ENCODE measurements at places on chromosomes 2 and 18.

- no peak for DNase-seq
Measured at GRCh38 chr2:118490330-118490729, 357.1 kb downstream of the EN1 start.

DNA sequence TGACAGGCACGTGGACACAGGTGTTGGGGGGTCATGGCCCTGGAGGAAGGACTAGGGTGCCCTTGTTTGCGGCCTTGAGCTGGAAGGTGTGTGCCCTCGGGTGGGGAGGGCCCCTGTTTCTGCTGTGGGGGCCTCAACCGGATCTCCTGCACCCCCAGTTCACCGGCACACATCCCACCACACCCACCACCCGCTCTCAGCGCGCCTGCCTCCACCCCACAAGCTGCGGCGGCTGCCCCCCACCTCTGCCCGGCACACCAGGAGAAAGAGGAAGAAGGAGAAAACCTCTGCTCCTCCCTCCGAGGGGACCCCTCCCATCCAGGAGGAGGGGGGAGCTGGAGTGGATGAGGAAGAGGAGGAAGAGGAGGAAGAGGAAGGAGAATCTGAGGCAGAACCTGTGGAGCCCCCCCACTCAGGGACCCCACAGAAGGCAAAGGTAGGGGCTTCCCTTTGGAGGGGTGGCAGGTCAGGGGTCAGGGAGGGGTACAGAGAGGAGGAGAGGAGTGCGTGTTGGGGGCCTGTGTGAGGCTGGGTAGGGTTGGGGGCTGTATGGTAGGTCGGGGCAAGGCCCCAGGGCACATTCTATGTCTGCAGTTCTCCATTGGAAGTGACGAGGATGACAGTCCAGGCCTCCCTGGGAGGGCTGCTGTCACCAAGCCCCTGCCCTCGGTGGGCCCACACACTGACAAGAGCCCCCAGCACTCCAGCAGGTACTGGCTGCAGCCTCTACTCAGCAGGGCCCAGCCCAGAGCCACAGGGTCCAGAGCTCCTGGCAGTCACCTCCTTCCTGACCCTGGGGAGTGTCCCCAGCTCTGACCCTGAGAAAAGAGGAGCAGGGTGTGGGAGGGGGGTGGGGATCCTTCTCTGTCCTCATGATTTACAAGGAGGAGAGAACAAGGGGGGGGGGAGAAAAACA is 1.8 kb downstream of the SLC4A3 start:
- DNase-seq: no peak

GRCh38 chr2:105645938-105646773 is 98.6 kb upstream of the NCK2 start:
- no peak for DNase-seq

- no peak for DNase-seq
Measured at GRCh38 chr2:136407117-136407951, 289.4 kb upstream of the CXCR4 start.

DNA sequence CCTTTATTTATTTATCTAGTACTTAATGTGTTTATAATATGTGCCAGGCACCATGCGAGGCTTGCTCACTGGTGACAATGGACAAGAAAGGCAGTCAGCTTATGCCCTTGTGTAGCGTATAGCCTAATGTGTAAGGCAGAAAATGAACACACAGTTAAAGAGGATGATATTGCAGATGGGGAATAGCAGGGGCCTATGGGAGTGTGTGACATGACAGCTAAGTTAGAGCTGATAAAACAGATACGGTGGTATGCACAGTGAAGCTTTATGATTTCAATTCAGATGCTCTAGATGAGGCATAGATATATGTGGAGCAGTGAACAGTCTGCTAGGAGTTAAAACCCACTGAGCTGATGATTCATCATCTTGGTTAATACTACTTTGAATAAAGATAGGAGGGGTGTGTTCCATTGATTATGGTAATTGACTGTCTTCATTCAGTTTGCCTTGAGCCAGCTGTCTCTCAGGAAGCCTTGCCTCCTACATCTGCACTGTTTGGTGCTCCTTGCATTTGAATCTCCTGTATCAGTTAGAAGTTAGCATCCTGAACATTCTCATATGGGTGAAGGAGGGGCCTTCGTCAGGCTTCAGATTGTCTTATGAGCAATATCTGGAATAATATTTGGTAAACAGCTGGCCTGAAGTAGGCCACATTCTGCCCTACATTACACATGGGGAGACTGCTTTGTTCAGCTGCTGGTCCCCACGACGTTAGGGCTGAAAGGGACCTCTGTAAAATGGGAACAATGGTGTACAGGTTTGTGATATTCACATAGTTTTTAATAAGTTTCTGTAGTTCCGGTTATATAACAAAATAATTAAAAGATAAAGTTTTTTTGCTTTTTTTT is 13.2 kb downstream of the MAP4K4 start:
- no peak for DNase-seq

GRCh38 chr2:171316220-171316619 is 117.6 kb downstream of the METTL8 start:
- DNase-seq: no peak

GRCh38 chr2:240513549-240514287 is 44.1 kb downstream of the ANKMY1 start:
- DNase-seq: no peak

GRCh38 chr2:217890445-217890844 is 112.3 kb downstream of the TNS1 start:
- DNase-seq: no peak

DNA sequence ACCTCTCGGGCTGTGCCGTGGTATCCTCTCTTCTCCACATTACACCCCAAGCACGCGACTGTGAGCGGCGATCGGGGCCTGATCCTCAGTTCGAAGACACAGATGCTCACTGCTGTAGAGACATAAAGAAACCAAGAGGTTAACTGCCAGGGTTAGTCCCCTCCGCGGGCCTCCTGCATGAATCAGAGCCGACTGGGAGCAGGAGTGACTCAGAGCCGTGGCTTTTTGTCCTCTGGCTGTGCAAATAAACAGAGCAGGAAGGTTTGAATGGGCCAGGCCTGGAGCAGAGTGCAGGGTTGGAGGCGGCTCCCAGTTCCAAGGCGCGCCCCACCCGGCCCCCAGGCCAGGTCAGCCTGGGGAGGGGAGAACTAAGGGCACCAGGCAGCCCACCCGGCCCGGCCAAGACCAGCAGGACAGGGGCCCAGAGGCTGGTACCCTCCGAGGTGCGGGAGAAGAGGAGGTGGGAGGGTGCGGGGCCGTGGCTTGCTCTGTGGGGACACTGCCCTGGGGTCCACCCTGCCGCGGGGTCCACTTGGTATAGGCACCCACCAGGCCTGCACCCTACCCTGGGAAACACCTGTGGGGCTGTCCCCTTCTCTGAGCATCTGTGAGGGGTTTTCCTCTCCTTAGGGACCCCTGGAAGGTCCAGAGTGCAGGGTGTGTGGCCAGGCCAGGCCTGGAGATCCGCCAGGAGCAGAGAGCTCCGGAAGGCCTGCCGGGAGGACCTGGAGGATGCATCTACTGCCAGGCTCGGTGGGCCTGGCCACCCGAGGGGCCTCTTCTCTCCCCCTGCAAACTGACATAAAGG is 16.5 kb downstream of the TWIST2 start:
- peak; percentile 81 for DNase-seq

- no peak for DNase-seq
Measured at GRCh38 chr2:151520976-151521375, 111.3 kb downstream of the RIF1 start.

GRCh38 chr2:110865188-110865587 is 132.8 kb downstream of the ACOXL start:
- DNase-seq: no peak

GRCh38 chr2:11592671-11593574 is 59.1 kb downstream of the GREB1 start:
- no peak for DNase-seq

DNA sequence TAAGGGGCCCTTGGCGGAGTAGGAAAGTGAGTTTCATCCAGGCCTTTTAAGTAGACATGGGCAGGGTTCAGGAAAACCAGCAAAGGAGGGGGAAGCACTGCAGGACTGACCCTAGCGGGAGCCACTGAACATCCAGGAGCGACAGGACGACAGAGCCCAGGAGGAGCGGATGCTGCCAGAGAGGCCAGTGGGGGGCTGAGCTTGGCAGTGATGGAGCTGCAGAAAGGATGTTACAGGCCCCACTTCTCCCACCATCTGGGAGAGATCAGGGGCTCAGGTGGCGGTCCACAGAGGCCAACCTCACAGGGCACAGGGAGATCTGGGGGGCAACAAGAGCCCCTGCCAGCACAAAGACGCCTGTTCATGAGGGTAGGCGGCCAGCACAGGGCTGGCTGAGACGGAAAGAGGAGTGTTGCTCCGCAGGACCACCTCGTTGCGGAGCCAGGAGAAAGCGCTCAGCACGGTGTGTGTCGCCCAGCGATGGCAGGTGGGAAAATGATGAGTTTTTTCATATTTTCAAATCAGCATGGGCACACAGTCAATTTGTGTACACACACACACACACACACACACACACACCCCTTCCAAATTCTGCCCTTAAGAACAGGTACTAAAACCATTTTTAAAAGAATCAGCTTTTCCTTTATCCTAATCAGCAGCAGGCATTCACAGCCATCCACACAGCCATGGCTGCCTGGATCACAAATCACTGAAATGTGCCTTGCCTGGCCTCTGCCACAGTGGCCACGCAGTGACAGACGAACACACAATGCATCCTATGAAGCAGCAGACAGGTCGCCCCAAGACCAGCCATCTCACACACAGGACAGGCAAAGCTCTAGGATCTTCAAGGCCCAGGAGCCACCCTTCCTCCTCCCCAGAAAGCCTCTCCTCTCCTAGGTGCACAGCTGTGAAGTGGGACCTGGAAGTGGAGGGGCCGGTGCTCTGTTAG is 63.2 kb downstream of the NDUFA10 start:
- no peak for DNase-seq

DNA sequence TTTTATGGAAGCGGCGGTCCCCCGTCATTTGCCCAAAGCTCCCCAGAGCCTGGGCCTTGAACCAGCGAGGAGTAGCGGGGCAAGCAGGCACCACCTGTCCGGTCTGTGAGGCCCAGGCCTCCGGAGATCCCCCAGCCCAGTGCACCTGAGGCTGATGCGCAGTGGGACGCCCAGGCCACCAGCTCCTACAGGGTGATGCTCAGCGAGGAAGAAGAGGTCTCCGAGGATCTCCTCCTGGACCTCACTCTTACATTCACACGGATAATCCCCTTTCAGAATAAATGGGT is 220.2 kb downstream of the NDUFA10 start:
- DNase-seq: no peak

- DNase-seq: no peak
Measured at GRCh38 chr2:240449764-240450531, 14.5 kb downstream of the GPC1 start.

DNA sequence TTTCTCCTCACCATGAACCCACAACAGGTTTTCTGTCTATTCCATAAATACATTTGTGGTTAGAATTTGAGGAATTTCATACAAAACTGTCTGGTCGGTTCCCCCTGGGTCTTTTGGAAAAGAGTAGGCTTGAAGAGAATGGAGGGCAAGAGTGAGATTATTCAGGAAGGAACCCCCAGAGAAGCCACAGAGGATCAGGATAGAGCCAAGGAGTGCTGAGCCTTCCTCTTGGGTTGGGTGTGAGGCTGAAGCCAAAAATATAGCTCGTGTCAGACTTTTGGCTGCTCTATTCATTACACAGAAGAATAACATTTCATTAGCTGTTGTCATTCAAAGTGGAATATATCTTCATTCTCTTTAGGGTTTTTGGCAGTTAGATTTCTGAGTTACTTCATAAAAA is 45.9 kb upstream of the YES1 start:
- DNase-seq: no peak

- no peak for DNase-seq
Measured at GRCh38 chr2:104888489-104889258, 34.8 kb downstream of the POU3F3 start.

DNA sequence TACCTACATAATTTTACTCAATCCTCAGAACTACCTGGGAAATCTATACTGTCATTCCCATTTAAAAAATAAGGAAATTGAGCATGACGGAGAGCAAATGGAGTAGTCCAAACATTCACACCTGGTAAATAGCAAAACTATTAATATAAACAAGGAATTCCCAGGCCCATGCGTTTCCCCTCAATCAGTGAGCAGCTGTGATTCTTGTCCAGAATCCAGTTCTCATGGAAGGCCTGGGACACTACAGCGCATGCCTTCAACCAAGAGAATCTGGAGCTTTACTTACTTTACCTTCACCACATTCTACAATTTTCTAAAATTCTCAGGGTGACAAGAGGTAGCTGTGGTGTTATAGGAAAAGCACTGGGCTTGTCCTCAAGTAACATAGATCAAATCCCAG is 259.0 kb downstream of the LRATD1 start:
- no peak for DNase-seq

- no peak for DNase-seq
Measured at GRCh38 chr2:150379166-150379565, 108.3 kb downstream of the RND3 start.

DNA sequence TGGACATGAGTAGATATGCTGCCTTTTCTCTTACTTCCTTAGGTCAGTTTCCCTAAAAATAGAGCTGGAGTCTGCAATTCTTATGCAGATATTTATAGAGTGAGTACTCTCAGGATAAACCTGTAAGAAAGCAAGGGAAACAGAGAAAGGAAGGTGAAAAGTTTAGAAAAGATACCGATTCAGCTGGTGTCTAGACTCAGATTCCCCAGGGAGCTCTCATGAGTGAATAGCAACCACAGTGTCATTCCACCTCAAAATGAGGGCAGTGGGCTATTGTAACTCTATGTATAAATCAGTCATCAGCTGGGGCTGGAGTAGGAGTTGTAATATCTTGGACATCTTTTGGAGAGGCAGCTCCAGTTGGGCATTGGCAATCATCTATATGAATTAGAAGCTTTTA is 1485.1 kb upstream of the TMEFF2 start:
- no peak for DNase-seq

DNA sequence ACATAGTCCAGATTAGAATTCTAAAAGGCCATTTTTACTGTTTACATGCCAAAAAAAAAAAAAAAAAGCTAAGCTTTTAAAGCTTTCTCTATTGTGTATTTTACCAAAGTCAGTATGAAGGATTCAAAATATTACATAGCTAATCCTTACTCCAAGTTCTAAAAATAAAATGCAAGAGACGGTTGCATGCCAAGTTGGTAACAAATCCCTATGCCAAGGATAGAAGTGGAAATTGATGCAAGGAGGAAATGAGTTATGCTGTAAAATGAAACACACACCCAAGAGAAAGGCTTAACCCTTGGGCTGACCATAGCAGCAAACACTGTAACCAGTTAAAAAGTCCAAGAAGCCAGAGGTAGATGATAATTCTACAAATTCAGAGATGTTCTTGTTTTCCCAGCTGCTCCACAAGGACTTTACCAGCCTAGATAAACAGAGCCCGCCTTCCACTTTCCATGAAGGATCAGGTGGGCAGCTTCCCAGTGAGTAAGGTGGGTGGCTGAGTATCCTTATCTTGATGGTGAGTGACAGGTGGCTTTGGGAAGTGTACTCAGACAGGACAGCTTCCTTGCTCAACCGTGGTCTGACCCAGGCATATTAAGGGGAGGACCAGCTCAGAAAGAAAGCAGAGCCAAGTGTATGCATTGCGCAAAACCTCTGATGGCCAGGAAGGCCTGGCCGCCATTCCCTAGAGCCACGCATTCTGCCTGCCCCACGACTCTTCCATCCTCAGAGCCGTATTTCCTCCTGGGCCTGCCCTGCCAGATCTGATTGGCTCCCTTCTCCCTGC is 34.4 kb downstream of the ATP8B1 start:
- no peak for DNase-seq
